ENCODE measurements at places on chromosomes 11 and 22.

DNA sequence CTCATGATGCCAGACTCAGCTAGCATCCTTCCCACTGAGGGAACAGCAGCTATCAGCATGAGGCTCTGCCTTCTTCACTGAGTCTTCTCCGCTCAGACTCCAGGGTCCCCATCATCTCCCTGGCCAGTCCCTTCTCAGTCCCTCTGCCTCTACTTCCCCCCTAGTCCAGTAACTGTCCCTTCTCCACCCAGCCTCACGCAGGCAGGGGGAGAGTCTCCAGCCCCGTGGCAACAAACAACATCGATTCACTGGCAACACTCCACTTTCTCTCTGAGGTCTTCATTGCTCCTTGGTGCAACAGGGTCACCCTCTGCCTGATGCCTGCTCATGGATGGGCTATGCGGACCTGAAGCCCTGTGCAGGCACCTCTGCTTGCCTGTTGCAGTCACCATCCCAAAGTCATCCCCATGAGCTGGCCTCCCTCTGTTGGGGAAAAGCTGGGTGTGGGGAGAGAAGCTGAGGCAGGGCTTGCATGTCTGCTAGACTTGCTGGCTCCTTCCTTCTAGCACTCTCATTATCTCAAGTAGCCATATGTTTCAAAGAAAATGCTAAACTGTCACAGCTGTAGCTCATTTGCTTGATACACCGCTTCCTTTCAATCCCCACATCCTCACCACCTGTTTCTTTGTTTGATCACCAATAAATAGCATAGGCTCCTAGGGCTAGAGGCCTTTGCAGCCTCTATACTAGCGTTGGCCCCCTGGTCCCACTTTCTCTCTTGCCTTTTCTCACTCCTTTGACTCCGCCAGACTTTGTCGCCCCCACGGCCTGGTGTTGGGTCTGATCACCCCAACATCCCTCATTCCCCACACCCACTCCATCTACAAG, 4.3 kb upstream of the BCR start:
- no peak for DNase-seq

DNA sequence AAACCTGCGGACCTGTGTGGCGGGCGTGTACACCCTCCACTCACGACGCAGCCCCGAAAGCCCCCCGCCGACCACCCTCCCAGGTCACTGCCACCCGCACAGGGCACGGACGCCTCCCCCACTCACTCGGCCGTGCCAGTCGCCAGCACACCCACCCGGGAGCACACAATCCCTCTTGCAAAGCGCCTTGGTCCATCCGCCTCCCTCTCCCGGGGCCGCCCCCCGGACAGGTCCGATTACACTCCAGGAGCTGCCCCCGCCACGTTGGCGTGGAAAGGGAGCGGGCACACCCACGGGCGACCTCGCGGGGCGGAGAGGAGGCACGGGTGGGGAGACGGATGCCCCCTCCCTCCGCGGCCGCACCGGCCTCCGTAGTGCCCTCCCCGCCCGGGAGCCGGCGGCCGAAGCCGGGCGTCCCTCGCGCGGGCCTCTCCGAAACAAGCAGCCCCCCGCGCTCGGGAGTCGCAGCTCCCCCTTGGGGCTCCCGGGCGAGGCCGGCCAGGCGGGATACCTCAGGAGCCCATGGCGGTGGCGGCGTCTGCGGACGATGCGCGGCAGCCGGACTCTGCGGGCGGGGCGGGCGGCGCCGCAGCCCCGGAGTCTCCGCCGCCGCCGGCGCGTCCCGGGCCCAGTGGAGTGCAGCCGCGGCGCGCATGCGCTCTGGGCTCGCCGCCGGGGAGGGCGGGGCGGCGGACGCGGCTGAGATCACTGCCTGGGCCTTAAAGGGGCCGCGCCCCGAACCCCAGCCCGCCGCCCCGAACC, at the start of gene TMEM184B:
Gene TMEM184B (minus strand): TSS at position 638 of the 762 bp plus-strand sequence. CDS start 25,049 bp downstream, outside the sequence.
- DNase-seq, result peak; percentile 97

DNA sequence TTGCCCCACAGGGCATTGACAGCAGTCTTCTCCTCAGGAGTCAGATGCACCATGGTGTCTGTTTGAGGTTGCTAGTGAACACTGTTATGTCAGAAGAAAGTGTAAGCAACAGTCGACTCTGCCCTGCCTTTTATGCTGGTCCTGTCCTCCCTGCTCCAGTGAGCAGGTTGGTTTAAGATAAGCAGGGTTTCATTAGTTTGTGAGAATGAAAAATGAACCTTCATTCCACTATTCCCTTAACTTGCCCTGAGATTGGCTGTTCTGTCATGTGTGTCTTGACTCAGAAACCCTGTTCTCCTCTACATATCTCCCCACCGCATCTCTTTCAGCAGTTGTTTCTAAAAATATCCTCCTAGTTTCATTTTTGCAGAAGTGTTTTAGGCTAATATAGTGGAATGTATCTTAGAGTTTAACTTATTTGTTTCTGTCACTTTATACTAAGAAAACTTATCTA, at the start of gene HBD:
Gene HBD (minus strand): TSS at position 103 of the 454 bp plus-strand sequence. CDS start 50 bp downstream, at position 53.
- DNase-seq, result peak; percentile 11

- DNase-seq, result no peak
Measured at GRCh38 chr22:26923531-26923930, 266.1 kb downstream of the MIAT start.

Measured in GM10248 (cell line).